GM13977 (cell line): ENCODE measurements at places on chromosomes 3 and 15.

GRCh38 chr15:20361091-20361490 lies 180.5 kb downstream of the GOLGA6L6 start:
- no peak for DNase-seq

DNA sequence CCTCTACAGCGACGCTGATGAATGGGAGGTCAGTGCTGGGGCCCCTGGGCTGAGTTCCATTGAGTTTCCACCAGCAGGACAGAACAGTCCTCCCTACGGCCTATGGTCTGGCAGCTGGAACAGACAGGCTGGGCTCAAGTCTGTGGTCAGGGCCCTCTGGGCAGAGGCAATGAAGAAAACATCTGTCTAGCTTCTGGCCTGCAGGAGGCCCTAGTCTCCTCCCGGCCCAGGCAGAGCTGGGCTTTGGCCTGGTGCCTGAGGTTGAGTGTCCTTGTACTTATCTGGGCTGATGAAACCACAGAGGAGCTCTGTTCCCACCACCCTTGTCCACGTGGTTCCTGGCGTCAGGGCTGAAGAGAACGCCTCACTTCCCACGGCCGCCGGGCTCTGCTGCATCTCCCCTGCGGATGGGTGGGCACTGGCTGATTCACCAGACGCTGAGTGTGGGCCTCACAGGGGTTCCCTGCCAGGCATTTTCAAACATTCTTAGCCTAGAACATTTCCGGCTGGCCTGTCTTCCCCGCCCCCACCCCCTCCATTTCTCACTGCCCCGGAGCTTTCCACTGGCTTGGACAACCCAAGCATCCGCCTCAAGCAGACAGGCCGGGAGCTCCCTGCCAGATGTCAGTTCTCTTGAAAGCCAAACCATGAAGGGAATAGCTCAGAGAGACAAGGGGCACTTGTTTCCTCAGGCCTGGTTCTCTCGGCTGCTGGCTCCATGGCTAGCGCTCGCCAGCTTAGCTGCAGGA lies 20.3 kb downstream of the PPCDC start:
- DNase-seq = peak; percentile 67

- DNase-seq = no peak
These were observed 106.7 kb upstream of the SNRPN start for GRCh38 chr15:24848050-24848449.

GRCh38 chr3:160612386-160613075 lies 47.2 kb upstream of the KPNA4 start:
- no peak for DNase-seq

DNA sequence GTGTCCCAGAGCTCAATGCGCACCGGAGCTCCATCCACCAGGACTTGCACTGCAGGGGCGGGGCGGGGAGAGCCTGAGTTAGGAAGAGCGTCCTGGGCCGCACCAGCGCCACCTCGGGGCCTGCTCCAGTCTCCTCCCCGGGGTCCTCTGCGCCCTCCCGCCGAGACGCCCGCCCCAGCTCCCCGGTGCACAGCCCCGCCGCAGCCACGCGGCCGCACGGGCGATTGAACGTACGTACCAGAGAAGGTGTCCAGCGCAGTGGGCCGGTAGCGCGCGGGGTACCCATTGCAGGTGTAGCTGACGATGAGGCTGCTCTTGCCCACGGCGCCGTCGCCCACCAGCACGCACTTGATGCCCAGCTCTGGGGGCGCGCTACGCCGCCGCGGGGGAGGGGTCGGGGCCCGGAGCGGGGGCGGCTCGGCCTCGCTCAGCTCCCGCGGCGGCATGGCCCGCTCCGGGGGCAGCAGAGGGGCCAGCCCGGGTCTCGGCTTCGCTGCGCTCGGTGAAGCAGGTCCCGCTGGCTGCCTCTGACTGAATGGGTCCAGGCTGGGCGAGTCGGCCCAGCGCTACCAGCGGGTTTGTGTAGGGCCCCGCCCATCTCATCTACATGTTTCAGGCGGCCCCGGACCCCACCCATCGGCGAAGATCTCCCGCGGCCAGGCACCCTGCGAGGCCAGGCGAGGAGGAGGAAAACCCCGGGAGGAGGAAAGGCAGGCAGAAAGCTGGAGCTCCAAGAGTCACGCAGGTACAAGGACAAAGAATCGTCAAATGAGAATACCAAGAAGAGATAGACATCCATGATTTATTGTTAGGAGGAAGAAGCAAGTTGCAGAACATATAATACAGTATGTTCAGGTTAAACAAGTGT lies at the start of gene RHOV:
RHOV (minus strand) TSS at position 541 of the 868 bp plus-strand sequence; CDS start at position 446, 95 bp downstream.
- peak; percentile 84 for DNase-seq

DNA sequence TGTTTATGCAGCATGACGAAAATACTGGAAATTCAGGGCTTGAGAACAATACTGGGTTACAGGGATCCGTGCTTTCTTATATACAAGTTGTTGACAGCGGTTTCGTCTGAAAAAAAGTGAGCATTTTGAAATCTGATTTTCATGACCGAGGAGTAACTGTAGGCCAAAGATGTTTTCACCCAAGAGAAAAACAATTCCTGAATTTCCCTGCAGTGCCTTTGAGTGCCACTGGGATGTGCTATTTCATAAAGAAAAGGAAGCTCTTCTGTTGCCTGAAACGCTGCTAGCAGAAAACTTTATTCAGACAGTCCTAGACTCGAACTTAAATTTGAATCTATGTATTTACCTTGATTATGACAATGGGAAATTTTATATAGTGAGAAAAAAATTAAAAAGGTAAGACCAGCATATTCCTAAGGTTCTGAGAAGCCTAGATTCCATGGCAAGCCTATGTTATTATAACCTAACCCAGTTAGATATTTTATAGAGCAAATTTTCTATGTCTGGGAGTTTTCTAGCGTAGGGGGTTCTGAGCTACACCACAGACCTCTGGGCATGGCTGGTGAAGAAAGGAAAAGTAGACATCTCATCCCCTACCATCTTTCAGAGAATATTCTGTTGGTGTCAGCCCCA lies 30.2 kb downstream of the KCNAB1 start:
- peak; percentile 49 for DNase-seq

DNA sequence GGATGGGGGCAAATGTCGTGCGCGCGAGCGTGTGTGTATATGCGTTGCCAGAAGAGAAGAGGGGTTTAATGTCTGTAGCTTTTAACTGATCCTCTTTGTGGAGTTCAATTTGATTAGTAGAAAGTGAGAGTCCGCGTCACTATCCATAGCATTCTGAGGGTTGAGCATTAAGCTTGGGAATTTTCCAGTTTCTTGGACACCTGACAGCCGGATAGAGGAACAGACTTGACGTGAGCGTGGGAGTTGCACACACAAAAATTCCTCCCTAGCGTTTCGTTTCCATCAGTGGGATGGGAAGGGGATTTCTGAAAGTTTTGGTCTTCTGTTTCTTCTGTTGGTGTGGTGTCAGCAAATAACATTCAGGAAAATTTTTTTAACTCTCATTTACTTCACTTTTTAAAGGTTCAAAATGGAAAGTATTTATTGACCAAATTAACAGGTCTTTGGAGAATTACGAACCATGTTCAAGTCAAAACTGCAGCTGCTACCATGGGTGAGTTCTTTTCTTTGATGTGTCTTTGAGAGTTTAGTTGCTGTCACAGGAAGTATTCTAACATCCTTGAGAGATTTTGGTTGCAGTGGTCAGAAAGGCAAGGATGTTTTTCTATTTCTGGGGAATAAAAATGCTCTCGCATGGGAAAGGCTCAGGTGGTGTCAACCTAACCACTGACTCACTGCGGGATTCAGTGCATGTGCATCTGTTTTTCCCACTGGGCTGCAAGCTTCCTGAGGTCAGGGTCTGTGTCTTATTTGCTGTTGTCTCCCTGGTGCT lies 841 bp downstream of the POGLUT1 start:
- DNase-seq = peak; percentile 41

DNA sequence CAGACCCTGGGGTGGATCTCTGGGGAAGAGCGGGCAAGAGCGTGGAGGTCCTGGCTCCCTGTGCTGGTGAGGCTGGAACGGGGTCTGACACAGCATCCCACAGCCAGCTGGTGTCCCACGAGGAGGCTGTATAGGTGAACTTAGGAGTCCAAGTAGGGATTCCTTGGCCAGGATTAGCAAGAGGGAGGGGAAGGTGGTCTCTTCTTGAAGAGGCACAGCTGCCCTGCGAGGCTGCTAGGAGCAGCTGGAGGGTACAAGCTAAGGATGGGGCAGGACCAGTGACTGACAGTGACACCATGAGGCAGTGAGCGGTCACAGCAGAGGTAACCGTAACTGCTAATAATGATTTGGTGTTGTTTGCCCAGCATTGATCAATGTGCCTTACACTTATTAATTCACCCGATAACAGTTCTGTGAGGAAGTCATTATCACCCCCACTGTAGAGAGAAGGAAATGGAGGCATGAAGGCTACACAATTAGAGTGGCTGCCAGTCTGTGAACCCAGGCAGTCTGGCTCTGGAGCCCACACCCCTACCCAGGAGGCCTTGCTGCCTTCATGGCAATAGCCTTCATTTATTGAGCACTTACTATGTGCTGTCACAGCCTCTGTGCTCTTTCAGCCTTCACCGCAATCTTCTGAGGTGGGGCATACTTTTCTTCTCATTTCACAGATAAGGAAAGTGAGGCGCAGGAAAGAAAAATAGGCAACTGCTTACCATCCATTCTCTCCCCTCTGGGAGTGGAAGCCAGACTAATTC lies 59.4 kb downstream of the TMEM44 start:
- peak; percentile 80 for DNase-seq

GRCh38 chr15:57017024-57017423 lies 98.6 kb downstream of the TCF12 start:
- peak; percentile 7 for DNase-seq

DNA sequence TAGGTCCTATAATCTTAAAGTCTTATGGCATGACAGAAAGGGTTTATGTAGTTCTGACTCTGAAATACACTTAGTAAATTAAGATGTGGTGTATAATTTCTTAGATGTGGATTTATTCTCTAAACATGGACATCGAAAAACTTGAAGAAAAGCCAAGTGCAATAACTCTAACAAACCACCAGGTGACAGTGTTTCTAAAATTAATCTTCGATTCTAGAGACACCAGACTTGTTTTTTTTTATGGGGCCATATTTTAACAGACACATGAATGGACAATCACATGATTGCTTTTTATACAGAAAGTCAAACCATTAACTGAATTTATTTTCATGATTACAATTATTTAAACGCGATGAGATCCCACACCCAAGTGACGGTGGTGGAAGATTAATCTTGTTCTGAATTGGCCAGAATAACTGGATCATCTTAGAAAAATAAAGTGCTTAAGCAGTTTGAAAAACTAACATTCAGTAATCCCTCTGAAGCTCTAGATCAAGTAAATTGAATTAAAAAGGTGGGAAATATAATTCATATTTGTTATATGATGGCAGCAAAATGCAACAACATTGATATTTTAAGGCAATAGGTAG lies 305.1 kb downstream of the LSAMP start:
- no peak for DNase-seq

DNA sequence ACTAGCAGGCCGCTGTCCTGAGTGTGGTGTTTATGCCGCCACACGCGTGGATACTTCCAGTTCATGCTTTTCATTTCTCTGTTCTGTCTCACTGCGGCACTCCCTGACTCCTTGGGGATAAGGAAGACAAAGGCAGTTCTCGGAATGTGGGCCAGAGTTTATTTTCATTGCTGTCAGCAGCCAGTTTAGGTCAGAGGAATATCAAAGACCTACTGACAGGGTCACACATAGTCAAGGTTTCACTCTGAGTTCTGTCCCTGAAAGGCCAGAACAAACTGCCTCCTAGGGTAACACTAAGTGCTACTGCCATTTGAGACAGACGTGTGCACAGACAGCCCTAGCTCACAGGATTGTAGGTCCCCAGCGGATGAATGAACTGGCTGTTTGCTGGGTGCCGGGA lies 27.3 kb upstream of the SPTBN5 start:
- DNase-seq = no peak

GRCh38 chr3:36814066-36814717 lies 49.8 kb upstream of the DCLK3 start:
- DNase-seq = no peak

- no peak for DNase-seq
These were observed 345.0 kb upstream of the NR2E3 start for GRCh38 chr15:71465131-71465955.

GRCh38 chr3:14242490-14243311 lies 64.1 kb downstream of the LSM3 start:
- no peak for DNase-seq
